ENCODE measurements at places on chromosomes 1 and 21.
A peak's percentile ranks its signal among the peaks of the same experiment; 100 is the strongest.

GRCh38 chr1:223556414-223557129 lies 108.9 kb downstream of the CAPN8 start:
- no peak for DNase-seq

DNA sequence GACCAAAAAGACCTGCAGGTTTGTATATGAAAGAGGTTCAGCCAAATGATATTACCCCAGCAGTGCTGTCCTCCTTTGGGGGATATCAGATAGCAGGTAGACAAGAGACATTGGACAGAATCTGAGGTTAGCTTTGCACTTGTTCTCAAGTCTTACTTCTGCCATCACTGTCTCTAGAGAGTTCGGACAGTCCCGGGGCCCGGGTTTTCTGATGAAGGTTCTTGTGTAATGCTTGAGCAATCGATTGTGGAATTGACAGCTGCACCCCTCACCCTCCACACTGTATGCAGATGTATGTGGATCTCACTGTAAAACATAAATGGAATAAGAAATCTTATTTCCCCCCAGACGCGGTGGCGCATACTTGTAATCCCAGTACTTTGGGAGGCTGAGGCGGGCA lies 56.2 kb upstream of the MORC3 start:
- no peak for DNase-seq

GRCh38 chr1:18955131-18955440 lies 1.4 kb downstream of the IFFO2 start:
- DNase-seq, result no peak

- DNase-seq, result no peak
Measured at GRCh38 chr1:67960766-67961165, 89.7 kb downstream of the DIRAS3 start.

- peak; percentile 95 for DNase-seq
Measured at GRCh38 chr1:91730801-91731732, 154.9 kb downstream of the TGFBR3 start.

DNA sequence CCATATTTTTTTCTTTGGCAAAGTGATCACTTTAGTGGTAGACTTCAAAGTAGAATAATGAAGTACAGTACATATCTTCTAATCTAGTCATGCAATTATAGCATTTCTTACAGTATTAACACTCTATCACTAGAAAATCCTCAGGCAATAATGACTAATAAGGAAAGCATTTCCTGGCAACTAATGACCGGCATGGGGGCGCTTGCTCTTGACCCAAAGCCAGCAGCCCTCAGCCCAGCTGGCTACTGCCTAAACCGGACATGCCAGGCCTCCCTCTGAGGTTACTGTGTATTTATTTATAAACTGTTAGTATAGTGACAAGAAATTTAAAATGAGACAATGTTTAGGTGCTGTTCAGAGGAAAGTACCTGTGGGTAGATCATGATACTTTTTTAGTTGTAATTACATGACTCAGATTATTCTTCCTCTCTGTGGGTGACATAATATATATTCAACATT lies 633.8 kb downstream of the PTPRC start:
- peak; percentile 73 for DNase-seq

DNA sequence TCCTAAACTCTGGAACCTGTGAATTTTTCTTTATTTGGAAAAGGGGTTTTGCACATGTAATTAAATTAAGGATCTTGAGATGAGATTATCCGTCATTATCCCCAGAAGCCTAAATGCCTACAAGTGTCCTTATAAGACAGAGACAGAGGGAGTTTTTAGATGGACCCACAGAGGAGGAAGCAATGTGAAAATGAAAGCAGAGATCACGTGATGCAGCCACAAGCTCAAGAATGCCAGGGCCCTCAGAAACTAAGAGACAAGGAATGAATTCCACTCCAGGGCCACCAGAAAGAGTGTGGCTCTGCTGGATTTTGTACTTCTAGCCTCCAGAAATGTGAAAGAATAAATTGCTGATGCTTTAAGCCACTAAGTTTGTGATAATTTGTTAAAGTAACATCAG lies 183.6 kb upstream of the UBE2U start:
- peak; percentile 53 for DNase-seq

GRCh38 chr1:15950763-15951295 lies 25.1 kb downstream of the ZBTB17 start:
- peak; percentile 86 for DNase-seq

GRCh38 chr1:64192290-64192689 lies 11.1 kb upstream of the UBE2U start:
- no peak for DNase-seq

GRCh38 chr1:230138561-230139239 lies 71.7 kb downstream of the GALNT2 start:
- DNase-seq, result no peak

All from muscle of leg (tissue), 16 donors.